Frontal cortex (tissue), 4 donors: ENCODE measurements at places on chromosomes 7 and 10. TPM values are rescaled to one million over a fixed set of nuclear protein-coding genes. Genes with fewer than 3 reads are reported as not detected.

DNA sequence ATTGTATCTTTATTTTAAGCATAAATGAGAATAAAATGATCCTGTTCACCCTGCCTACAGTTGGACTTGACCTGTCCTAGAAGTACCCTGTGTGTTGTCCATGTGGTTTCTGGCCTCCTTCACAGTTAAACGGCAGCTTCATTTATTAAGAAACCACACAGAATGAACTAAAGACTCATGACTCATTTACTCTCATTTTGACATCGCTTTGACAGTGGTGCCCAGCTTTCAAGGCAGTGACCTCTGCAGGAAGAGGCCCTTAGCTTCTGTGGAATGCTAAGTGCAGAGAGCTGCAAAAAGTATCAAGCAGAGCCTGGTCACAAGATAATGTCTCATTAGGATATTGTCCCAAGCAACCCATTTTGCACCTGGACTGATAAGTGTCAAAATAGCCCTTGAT, 93.4 kb downstream of the AVL9 start:
- DNase-seq: no peak

DNA sequence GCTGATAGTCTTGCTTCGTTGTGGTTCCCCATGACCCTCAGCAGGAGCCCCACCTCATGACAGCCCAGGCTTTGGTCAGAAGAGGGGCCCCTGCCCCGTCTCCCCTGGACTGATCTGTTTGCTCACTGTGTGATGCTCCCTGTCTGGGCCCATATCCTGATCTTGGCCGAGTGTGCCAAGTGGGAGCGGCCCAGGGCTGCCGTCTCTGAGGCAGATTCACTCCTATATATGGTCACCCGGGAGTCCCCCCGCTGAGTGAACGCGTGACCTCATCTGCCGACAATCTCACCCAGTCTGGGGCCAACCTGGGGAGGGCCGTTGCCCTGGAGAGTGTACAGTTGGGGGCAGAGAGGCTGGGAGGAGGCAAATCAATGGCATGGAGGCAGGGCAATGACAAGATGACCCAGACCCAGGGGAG, 34.5 kb downstream of the PPIF start:
- peak; percentile 44 for DNase-seq

The SPDYE5 gene
- total RNA-seq: not detected

The SYT15B gene
- total RNA-seq: not detected

The SLC26A3 gene
- not detected for total RNA-seq

GRCh38 chr7:67604461-67605386, 608.1 kb downstream of the TYW1 start:
- no peak for DNase-seq

DNA sequence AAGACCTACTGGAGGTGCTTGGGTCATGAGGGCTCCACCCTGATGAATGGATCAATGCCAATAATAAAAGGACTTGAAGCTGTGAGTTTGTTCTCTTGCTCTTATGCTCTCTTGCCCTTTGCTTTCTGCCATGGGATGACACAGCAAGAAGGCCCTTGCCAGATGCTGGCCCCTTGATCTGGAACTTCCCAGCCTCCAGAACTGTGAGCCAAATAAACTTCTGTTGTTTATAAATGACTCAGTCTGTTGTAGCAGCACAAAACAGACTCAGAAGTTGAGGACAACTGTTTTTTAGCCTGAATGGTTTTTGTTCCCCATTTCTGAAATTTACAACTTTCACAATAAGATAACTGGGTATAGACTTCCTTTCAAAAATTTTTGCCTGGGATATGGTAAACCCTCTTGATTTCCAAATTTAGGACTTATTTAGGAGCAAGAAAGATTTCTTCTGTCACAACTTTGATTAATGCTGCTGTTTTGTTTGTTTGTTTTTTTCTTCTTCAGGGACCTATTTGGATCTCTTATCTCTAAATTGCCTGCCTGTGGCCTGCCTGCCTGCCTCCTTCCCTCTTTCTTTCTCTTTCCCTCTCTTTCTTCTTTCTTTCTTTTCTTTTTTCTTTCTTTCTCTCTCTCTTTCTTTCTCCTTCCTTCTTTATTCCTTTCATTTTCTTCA, 12.1 kb downstream of the ENTPD1 start:
- DNase-seq: no peak

DNA sequence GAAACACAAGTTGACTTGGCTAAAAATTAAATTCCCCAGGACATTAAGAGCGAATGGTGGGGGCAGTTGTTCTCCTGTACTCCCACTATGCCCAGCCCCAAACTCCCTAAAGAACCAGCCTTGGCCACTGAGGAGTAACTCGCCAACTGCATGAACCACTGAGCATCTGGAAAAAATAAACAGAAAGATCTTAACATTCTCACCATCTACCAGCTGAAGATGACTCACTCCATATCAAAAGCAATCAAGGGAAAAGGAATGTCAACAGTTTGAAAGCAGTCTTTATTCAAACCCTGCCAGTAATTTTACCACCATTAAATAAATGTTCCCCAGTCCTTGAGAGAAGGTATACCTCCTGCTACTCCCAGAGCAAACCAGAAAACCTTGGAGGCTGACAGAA, 45.4 kb downstream of the CTTNBP2 start:
- no peak for DNase-seq

The CALCR gene
- under 0.01 TPM for total RNA-seq

DNA sequence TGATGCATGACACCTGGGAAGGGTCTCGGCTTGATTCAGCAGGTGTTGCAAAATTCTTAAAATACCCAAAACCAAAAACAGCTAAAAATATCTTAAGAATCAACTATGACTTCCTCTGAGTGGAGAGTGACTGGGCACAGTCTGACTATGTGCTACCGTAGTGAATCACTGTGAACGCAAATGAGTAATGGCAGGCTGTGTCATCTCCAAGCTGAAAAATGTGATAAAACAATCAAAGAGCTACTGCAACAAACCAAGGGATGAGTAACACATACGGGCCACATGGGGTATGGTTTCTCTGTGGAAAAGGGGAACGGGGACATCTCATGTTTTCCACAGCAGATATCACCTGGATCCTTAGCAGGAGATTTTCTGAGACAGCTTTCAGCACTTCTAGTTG, 127.5 kb downstream of the ABCA13 start:
- DNase-seq: no peak

GRCh38 chr10:29041616-29042015, 247.3 kb upstream of the LYZL1 start:
- DNase-seq: no peak

GRCh38 chr10:28355376-28355775, 52.5 kb upstream of the MPP7 start:
- DNase-seq: no peak

The ERVW-1 gene
- not detected for total RNA-seq

The SFRP5 gene
- total RNA-seq: 1.6 TPM

DNA sequence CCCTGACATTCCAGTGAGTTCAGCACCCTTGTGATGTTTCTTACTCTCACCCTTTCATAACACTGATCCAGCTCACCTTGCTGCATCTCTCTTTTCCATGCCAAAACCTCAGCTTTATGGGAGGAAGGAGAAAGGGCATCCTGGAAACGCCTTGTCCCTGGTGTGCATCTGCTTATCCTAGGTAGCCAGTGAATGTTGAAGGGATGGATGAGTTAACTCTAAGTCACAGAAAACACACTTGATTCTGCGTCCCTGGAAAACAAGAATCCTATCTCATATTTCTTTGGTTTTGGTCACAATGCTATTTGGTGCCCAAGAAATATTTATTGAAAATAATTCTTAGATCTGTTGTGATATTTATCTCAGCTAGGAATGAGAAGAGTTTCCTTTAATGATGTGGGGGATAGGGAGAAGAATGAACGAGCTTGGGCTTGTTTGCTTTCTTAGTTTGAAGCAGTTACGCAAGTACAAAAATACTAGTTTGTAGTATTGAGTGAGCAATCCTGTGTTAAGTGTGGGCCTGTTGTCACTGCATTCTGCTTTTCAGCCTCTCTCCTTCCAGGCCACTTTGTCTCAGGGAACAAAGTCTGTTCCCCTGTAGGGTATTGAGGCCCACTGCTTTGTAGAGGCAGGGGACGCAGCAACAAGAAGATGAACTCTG, 126.5 kb downstream of the ARID5B start:
- no peak for DNase-seq

DNA sequence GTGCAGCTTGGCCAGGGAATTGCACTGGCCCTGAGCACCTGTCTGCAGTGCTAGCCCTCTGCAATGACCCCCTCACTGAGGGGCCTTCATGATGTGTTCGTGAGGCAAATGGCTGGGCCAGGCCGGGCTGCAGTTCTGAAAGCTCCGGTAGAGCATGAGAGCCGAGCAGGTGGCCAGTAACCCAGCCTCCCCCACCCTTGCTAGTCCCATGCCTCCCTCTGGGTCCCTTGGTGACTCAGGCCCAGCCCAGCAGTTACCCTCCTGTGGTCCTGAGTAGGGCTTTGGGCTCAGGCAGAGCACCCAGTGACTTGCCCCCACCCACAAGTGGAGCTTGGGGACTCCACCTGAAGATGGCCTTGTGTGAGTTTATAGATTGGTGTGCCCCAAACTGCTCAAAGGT, 16.1 kb upstream of the CSGALNACT2 start:
- no peak for DNase-seq

GRCh38 chr7:36472141-36472729, 82.6 kb downstream of the ANLN start:
- no peak for DNase-seq

The OR2A5 gene
- total RNA-seq: not detected

DNA sequence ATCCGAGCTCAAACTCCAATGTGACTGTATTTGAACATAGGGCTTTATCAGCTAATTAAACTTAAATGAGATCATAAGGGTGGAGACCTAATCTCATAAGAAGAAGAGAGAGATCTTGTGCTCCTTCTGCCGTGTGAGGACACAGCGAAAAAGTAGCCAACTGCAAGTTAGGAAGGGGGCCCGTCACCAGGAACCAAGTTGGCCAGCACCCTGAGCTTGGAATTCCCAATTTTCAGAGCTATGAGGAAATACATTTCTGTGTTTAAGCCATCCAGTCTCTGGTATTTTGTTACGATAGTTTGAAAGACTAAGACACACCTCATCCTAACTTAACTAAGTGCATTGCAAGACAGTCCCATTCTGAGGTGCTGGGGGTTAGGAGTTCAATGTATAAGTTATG, 14.1 kb upstream of the WDR86 start:
- no peak for DNase-seq

- DNase-seq: no peak
Measured at GRCh38 chr10:43124094-43124521, 14.1 kb upstream of the CSGALNACT2 start.

GRCh38 chr10:104252368-104252767, 2.3 kb upstream of the GSTO1 start:
- DNase-seq: no peak

- no peak for DNase-seq
Measured at GRCh38 chr10:84818961-84819360, 490.6 kb downstream of the CCSER2 start.

GRCh38 chr7:46969303-46970130, 612.4 kb downstream of the TNS3 start:
- DNase-seq: no peak

The SNCG gene
- 1.6 TPM for total RNA-seq

The TNS3 gene
- 6.1 TPM for total RNA-seq

GRCh38 chr7:20839987-20840386, 53.3 kb upstream of the SP8 start:
- no peak for DNase-seq

The CALHM3 gene
- not detected for total RNA-seq

DNA sequence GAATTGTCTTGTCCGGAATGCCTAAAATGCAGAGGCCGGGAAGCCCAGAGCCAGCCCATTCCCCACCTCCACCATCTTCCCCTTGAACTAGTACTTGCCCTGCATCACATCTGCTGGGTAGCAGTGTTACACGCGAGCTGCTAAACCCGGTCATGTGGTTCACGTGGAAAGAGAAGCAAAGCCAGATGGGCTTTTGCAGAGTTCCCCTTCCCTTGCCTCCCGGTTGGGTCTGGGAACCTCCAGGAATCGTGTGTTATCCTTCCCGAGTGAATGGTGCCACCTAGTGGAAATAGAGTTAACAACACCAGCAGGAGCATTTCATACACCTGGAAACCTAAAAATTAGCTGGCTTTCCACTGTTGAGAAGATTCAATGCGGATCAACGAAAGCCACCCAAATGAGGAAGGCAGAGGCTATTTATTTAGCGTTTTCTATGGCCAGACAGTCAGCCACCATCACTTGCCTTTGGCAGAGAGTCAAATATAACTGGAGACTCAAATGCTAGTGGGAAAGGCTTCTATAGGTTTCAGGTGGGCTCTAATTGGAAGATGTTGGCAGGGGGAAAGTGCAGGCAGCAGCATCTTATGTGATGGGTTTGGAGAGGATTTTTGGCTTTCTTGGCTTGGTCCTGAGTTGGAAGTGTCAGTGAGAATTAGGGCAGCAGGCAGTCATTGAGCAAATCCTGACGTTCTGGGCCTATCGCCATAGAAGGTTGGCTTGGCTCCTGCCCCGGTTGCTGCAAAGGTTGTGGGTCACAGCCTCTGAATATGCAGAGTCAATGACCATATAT, 12.9 kb upstream of the DENND2A start:
- peak; percentile 71 for DNase-seq

DNA sequence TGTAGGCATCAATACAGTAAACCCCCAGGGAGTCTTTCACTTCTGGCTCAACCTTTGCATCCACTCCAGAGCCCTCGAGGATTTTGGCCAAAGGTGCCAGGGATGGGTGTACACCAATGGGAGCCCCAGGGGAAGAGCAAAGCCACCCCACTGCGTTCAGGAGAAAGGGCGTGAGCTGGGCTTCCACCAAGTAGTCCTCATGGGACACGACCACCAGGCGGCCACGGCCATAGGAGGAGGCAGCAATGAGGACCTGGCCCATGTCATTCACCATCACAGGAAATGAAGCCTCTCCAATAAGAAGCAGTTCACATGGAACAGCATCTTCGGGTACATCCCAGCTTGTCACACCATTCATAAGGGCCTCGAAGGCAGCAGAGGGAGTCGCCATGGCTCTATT, 25.8 kb downstream of the TCAF1 start:
- no peak for DNase-seq

The MRLN gene
- not detected for total RNA-seq

DNA sequence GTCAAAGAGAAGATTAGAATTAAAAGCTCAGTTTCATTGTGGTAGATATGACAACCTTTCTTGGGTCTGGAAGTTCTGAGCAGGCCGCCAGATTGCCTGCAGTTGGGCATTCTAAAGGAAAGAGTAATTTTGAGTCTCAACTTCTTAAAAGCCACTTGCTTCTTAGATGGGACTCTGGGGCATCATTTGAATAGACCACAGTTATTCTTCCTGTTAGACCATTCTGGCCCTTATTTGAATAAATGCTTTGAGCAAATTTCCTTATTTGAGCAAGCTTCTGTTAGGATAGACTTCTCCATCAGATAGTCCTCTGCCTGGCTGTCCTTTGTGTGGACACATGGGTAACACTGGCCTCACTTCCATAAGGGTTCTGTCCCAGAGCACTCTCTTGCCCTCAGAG, 40.2 kb downstream of the SND1 start:
- no peak for DNase-seq

- no peak for DNase-seq
Measured at GRCh38 chr10:79129361-79129997, 60.7 kb downstream of the ZMIZ1 start.

- no peak for DNase-seq
Measured at GRCh38 chr10:28879875-28880682, 202.8 kb downstream of the BAMBI start.

DNA sequence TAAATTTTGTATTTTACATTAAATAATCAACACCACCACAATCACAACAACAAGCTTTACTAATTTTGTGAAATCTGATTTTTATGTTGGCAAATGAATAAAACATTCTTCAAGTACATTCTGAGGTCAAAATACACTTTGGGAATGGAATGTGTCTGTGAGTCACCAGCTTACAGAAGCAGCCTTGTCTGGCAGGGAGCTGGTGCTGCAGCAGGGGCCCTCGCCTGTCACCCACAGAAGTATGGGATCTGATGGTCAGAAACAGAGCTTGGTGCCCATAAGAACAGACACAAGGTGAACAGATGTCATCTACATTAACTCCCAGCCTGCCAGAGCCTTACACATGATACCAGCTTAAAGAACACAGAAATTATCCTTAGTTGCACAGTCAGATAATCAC, 496.9 kb downstream of the CCSER2 start:
- no peak for DNase-seq
